NCI-H1092 (cell line): ENCODE measurements at places on chromosomes 6 and 20.

DNA sequence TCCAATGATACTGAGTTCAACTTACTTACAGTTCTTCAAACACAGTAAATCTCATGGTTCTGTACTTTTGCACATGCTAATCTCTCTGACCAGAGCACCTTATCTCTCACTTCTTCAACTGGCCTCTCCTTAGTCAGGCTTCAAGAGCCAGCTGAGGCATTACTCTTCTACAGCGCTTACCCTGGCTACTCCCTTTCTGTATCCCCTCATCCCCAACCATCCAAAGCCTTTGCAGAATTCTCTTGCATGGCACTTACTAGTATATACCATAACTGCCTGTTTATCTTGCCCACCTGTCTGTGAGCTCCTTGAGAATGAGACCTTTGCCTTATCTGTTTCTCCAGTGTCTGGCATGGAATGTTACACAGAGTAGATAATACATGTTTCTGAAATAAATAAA, 49.2 kb downstream of the SESN1 start:
- no peak for DNase-seq

- DNase-seq, result no peak
Measured at GRCh38 chr6:11263291-11263775, 30.9 kb upstream of the NEDD9 start.

DNA sequence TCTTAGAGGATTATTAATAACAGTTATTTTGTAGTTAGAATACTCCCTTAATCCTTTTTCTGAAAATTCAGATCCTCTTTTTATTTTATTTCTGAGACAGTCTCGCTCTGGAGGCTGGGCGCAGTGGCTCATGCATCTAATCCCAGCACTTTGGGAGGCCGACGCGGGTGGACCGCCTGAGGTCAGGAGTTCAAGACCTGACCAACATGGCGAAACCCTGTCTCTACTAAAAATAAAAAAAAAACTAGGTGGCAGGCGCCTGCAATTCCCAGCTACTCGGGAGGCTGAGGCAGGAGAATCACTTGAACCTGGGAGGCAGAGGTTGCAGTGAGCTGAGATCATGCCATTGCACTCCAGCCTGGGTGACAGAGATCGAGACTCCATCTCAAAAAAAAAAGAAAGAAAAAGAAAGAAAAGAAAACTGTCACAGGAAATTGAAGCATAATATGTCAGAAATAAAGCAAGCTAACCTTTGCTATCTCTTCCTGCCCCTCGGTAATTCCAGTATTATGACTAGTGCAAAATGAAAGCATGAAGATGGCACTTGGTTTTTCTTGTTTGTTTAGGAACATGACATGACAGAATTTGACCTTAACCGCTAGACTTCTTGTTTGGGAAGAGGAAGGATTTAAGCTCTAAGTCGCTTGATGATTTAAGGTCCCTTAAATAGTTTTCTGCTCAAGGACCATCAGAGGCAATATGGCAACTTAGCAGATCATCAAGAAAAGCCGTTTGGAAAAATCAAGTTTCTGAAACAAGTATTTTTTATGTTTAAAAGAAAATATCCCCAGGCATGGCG, 1.8 kb upstream of the RBM39 start:
- no peak for DNase-seq

- DNase-seq, result no peak
Measured at GRCh38 chr6:10219510-10219909, 195.4 kb downstream of the TFAP2A start.

DNA sequence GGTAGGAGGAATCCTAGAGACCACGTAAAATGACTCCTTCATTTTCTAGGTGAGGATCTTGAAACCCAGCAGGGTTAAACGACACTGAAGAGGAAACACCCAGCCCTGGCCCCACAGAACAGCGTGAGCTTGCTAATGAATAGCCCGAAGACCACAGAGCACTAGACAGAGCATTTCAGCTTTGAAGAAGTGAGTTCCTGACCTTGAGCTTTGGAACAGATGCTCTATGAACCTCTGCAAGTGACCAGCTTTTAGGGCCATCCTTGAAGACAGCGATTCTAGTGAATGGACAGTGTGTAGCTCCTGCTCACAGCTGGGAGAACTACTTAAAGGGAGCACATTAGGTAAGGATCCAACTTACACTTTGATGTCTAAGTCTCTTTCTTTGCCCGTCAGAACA, 74.0 kb upstream of the FRMD1 start:
- DNase-seq, result no peak

DNA sequence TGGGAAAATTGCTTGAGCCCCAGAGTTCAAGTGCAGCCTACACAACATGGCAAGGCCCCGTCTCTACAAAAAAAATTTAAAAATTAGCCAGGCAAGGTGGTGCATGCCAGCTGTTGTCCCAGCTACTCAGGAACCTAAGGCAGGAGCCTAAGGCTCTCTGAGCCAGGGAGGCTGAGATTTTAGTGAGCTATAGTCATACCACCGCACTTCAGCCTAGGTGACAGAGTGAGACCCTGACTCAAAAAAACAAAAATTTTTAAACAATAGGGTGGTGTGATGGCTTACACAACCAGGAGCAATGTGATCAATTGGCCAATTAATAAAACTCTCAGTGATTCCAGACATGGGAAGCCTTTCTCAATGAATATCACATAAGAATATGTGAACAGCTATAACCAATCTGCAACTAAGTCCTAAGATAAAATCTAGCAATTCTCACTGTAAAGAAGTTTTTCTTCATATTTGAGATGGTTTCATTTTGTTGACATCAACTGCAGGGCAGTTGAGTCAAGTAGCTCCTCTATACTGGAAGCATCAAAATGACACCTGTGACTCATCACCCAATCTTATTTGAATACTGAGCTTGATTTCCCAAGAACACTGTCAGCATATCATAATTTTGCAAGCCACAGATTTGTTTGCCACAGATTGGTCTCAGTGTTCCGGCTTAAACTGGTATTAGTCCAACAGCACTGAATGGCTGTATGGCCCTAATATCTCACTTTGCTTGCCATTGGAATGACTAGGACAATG, 169.0 kb upstream of the GJE1 start:
- DNase-seq, result no peak

- DNase-seq, result no peak
Measured at GRCh38 chr20:58458342-58459057, 56.7 kb downstream of the APCDD1L start.

GRCh38 chr6:10951675-10952282, 64.9 kb downstream of the SYCP2L start:
- DNase-seq, result no peak

DNA sequence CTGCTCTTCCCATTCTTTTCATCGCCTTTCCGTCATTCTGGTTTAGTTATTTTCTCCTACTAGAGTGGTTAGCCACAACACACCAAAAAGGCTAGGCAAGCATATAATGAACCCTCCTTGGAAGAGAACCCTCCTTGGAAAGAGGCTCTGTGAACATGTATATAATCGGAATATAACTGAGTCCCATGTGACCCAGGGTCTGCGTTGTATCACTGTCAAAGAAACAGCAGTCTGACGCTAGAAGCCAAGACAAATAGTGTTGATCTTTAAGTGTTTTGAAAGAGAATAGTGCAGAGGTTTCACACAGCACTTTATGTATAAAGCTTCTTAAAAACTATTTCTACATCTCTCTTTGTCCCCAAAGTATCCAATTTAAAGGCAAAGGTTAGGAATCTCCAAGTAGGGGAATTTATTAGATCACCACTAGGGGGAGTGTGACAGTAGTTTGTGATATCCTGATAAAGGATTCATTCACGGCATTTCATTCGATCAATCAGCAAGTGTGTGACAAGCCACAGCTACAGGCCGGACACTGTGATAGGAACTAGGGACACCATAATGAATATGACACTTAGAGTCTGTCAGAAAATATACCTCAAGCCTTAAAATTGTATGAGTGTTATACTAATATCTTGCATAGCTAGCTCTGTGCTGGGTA, 395.3 kb downstream of the CD109 start:
- DNase-seq, result peak; percentile 4

- no peak for DNase-seq
Measured at GRCh38 chr6:15708231-15708630, 45.4 kb upstream of the DTNBP1 start.

GRCh38 chr6:170049641-170050561, 241.0 kb downstream of the DLL1 start:
- DNase-seq, result no peak

GRCh38 chr6:160328447-160328846, 19.7 kb upstream of the SLC22A3 start:
- no peak for DNase-seq

DNA sequence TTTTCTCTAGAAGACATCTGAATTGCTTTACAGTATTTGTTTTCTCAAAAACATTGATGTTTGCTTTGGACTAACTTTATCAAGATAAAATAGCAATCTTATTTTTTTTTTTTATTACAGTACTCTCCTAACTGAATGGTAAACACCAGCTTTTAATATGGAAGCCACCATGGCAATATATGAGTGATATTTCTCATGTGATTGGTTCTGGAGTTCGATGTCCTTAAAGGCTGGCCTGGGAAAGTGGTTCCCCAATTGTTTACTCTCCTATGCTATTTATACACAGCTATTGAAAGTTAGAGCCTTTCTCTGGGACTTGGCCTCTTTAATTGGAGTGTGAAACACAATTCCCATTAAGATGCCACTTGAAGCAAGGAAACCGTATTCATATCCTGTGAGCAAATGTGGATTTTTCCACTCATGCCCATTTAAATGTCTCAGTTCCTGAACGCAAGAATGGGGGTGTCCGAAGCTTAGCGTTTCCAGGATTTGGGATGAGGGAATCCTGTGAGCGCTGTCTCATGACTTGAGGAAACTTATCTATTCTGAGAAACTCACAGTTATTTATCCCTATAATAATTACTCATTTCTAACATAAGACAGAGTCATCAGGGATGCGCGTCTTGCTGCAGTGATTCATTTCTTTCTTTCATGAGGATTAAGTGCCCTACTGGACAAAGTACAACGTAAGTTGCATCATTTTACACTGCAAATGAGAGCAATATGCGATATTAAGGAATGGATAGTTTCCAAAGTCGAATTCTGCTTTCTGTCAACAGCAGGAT, 143.3 kb upstream of the PREP start:
- DNase-seq, result no peak

DNA sequence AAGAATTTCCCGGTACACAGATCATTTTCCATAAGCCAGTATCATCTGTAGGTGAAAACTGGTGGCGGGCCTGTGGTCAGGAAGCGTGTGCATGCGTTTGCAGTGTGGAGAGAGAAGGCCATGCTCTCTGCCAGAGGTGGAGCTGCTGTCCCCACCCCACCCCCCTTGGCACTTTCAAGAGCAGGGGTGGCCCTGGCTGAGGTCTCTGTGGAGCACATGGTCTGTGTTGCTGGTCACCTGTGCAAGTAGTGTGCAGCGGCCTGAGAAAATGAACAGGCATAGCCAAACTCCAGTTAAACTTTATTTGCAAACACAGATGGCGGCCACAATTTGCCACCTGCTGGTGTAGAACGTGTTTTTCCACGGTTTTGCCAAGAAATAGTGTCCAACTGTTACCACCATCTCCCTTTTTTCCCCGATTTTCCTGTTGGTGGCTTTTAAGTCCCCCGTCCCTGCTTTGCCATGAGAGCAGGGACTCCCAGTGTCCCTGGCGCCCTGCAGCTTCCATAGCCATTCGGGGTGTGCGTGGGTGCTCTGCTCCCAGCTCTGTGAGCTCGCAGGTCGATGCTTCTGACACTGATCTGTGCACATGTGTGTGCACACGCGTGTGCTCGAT, 2.5 kb downstream of the ADRM1 start:
- DNase-seq, result no peak

- DNase-seq, result no peak
Measured at GRCh38 chr6:15901141-15902115, 227.5 kb upstream of the MYLIP start.

DNA sequence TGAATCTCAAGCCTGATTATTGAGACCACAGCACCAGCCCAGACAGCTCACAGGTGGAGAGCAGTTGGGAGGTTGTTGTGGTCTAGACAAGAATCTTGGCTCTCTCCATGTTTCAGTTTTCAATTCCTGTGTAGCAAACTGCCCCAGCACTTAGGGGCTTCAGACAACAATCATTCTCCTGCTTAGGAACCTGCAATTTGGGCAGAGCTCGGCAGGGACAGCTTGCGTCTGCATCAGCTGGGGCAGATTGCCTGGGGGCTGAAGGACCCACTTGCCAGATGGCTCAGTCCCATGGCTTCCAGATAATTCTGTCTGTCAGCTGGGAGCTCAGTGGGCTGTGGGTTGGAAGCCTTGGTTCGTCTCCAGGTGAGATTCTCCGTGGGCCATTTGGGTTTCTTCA, 6.9 kb downstream of the TGM6 start:
- no peak for DNase-seq

- peak; percentile 8 for DNase-seq
Measured at GRCh38 chr6:127956956-127957355, 56.1 kb upstream of the THEMIS start.

GRCh38 chr6:35916056-35916455, 4.8 kb downstream of the SRPK1 start:
- no peak for DNase-seq

GRCh38 chr20:32453467-32454163, 95.5 kb downstream of the ASXL1 start:
- DNase-seq, result no peak

DNA sequence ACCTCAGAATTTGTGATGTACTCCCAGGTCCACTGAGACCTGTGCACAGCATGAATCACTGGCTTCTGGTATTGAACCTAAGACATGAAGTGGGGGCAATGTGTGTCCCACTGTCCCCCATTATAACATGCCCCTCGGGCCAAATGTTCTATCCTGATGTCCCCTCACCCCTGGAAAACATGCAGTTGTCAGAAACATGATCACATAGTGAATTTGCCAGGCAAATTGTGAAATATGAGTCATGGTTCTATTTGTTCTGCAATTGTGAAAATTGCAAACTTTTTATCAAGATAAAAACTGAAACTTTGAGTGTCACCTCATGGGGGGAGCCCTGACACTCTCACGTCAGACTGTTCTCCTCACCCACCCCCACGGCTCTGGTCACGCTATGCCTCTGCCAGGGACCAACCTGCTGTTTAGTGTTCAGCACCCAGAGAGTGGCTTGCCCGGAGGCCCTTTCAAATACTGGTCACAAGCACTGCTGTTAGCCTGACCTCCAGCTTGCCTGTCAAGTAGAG, 305.3 kb downstream of the CLIC5 start:
- no peak for DNase-seq

- DNase-seq, result peak; percentile 88
Measured at GRCh38 chr20:57709823-57710799, at the start of gene PMEPA1. TSS of gene PMEPA1 (minus strand) at chr20:57710015. CDS start at chr20:57709582, 433 bp downstream.

DNA sequence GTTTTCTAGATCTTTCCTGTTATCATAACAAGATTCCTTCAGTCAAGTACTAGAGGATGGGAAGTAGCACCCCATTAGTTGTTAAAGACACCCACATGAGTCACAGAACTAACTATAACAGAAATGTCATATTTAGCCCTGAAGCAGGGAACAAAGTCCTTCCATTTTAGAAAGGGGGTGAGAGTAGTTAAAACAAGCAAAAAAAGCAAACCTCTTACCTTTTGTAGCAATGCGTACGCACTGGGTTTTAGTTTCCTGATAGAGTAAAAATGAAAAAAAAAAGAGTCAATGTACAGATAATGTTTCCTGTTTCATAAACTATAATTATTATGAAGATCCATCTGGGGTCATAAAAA, 163.7 kb upstream of the THEMIS start:
- DNase-seq, result no peak

DNA sequence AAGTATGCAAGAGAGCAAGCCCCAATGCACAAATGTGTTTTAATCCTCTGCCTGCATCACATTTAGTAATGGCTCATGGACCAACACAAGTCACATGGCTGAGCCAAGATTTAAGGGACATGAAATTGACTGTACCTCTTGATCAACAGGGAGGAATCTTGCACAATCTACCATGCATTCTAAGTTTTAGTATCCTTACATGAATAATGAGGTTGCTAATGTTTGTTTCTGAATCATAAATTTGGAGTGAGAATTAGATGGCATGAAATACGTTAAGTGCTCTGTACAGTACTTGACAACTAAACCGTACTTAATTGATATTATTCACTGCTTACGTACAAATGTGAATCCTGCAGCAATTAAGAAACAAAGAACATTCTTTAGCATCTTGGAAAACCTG, 553.8 kb upstream of the JAG1 start:
- no peak for DNase-seq
